ENCODE measurements at places on chromosomes 2 and 18.

GRCh38 chr2:239040152-239040761 lies 192.4 kb downstream of the TWIST2 start:
- DNase-seq = no peak

- DNase-seq = no peak
These were observed 20.4 kb upstream of the XDH start for GRCh38 chr2:31434911-31435310.

GRCh38 chr2:237742191-237742590 lies 56.4 kb upstream of the RBM44 start:
- no peak for DNase-seq

DNA sequence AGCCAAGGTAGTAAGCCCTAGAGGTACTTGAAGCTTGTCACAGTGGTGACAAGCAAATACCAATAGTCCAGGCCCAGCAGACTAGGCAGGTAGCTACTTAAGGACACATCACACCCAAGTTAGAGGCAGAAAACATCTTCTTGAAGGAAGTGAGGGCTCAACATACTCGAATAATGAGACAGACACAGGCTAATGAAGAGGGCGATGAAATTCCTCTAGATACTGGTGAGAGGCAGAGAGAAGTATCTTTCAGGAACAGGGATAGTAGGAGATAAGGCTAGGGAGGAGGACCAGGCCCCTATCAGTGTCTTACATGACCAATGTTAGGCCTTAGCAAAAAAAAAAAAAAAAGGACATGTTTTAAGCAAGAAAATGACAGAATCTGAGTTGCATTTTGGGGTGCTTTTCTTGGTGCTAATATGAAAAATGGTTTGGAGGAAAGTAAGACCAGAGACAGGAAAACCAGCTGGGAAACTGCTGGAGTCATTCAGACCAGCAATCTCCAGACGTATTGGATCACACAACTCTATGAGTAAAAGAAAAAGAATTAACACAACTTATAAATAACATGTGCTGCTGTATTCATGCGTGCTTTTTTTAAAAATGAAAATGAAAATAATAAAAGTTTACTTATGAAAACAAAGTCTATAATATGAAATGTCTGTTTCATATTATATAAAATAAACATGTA lies 37.7 kb downstream of the COBLL1 start:
- no peak for DNase-seq

DNA sequence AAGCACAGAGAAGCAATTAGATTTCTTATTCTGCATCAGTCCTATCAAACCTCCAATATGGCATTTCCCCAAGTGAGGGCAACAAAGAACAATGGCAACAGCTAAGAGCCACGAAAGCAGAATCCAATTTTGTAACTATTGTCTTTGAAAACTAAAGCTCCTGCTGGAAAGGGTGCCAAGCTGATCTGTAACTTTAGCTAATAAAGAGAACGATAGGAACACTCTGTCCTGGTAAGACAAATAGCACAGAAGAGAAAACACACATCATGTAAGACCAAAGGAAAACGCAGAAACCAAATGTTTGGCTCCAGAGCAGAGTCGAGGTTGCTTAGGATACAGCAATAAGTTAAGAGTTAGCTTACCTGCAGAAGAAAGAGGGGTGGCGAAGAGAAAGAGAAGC lies 160.5 kb downstream of the STK39 start:
- DNase-seq = no peak

- no peak for DNase-seq
These were observed 41.8 kb downstream of the STAT1 start for GRCh38 chr2:190972213-190972612.

DNA sequence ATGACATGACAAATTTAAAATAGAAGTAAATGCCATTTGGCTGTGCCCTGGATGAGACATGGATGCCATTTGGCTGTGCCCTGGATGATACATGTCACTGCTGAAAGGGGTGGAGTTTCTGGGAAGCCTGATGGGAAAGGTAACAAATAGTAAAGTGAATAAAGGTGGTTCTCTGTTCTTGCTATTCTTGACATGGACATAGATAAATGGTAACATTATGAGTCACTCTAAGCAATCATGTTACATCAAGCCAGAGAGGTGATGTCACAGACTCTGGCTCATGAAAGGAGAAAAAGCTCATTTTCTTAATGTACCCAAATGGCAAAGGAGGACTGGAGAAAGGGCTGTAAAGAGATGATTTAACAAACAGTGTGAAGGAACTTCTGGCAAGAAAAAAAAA lies 86.4 kb downstream of the EML6 start:
- DNase-seq = no peak

DNA sequence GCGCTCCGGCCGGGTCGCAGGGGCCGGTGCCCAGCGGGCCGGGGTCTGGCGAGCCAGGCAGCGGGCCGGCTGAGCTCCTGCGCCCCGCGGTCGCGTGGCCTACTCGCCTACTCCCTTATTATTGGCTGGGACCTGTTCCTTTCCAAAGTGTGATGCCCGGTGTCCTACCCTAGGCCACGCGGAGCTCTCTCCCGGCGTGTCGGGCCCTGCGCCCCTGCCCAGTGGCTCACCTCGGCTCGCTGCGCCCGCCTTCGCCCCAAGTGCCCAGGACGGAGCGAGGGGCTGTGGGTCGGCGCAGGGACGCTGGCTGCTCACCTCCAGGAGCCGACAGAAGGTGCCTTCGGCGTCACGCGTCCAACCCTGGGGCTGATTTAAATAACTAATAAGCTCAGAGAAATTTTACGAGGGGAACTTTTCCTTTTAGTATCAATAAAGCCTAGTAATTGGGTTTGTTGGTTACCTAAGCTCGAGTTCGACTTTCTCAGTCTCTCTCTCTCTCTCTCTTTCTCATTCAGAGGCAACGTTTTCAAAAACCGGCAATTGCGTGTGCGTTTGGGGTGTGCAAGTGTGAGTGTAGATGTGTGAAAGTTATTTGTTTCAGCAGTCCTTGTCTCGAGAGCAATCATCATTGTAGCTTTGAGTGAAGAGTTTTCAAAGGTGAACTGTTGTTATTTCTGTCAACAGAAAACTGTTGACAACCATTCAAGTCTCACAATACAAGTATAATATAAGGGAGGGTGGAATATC lies 7.0 kb upstream of the SATB2 start:
- no peak for DNase-seq

DNA sequence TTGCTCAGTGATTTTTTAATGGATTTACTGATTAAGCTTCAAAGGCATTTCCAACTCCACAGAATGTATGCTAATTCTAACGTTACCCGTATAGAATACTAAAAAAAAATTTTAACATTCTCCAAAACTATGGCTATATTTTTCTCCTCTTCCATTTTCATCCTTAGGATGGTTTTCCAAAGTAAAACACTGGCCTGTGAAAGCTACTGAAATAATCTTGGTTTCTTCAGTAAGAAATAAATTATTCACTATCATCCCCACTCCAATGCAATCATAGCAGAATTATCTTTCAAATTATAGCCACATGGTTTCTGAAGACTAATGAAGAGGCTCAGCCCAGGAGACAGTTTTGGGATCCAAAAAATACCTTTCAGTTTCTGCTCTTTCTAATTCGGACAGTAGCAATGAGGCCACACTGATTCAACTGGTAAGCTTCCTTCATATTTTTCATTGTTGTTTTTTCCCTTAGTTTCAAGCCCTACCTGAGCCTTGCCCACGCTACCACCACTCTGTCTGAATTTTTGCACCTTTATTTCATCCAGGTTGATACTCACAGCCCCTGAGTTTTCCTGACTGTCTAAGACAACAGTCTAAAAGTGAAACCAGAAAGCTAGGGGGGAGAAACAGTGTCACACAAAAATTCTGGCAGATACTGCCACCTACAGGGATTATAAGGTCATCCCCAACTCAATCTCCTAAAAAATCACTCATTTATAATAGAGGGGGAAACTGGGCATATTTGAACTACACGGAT lies 887.9 kb downstream of the NRXN1 start:
- no peak for DNase-seq

GRCh38 chr18:9661564-9661963 lies 46.5 kb upstream of the RAB31 start:
- DNase-seq = no peak

GRCh38 chr2:209086761-209087160 lies 337.1 kb upstream of the MAP2 start:
- DNase-seq = no peak

DNA sequence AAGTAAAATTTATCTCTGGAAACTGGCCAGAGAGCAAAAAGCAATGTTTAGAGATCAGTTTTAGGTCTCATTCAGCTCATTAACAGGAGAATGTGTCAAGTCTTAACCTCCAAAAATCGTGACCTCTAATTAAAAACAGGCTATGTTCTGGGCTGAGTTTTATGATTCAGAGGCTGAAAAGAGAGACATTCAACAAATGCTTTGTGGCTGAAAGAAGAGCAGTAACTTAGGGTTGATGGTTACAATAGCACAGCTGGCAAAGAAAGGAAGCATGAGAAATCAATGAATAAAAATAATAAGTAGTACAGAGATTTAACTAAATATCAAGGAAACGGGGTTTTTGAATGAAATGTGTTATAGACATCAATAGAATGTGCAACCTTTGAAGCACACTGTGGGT lies 13.1 kb downstream of the TGIF1 start:
- no peak for DNase-seq

GRCh38 chr2:24682304-24682703 lies 110.9 kb downstream of the PTRHD1 start:
- no peak for DNase-seq

DNA sequence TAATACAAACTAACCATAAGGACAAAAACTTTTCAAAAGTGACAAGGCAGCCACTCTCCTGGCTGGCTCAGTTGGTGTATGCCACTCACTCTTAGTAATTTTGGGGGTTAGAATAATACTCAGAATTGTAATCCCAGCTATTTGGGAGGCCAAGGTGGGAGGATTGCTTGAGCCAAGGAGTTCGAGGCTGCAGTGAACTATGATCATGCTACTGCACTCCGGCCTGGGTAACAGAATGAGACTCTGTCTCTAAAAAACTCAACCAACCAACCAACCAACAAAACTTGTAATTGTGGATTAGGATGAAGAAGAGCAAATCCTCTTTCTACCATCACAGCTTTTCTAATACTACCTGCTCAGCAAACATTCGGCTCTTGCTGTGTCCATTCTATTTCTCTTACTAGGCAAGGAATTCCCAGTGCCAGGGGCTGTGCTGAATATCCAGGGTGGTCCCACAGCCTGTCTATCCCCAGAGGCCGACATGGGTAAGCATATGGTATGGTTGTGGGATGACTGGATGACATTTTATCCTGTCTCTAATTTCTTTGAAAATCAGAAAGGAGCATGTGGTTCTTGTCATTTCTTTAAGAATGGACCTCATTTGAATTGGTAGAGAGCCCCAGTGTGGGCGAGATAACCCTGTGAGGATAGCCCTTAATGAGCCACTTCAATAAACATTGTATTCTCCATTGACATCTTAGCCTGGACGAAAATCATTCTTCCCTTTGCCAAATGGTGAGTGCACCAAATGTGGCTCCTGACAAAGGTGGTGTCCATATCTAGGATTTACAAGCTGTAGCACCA lies 220.1 kb downstream of the MYCN start:
- no peak for DNase-seq

- DNase-seq = no peak
These were observed 25.4 kb downstream of the DSG4 start for GRCh38 chr18:31402026-31402373.

DNA sequence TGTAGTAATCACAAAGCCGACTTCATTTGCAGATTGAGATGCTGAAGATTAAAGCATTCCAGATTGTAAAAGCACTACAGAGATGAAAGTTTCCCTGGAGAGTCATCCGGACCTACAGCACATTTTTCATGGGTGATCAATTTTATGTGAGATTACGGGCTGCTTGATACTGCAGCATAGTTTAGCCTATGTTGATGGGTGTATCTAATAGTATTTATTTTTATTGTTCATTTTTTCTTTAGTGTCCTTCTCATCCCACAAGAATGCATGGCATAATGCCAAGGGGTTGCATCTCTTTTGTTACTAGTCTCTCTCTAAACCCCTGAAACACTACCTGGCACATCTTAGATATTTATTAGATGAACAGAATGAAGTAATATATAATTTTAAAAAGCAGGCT lies 240.4 kb downstream of the MBD2 start:
- no peak for DNase-seq

DNA sequence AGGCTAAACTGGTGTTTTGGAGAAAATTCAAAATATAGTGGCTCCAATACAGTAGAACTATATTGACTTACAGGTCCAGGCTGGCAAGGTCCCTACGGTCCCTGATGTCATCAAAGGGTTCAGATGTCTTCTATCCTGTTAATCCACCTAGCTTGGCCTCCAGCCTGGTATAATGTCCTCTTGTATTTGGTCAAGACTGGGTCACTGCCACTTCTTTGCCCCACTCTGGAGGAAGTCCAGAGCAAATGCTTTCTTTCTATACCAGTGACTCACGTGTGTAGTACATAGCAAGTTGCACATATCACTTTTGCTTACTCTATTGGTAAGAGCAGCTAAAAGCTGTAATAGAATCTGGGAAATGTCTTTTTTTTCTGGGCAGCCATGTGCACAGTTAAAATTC lies 80.8 kb downstream of the LCLAT1 start:
- DNase-seq = no peak

- DNase-seq = peak; percentile 35
These were observed 183.3 kb upstream of the DOK6 start for GRCh38 chr18:69217196-69218000.

GRCh38 chr2:215396595-215397313 lies 39.1 kb downstream of the FN1 start:
- no peak for DNase-seq

DNA sequence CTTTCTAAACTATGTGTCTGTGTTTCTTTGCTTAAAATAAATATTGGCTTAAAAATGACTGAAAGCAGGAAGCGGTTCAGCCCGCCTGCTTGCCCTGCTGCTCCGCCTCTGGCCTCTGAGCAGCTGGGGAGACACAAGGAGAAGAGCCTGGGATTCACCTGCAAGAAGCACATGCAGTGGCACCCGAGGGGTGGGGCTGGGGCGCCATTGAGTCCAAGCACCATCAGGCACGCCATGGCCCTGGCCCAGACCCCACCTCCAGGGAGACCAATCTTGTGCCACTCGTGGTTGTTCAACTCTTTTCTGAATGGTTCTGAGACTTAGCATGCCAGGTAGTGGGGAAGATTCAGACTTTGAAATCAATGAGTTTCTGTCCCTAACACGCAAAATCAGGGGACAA lies 495.5 kb upstream of the MYT1L start:
- DNase-seq = no peak

GRCh38 chr18:74249181-74249968 lies 42.4 kb downstream of the CYB5A start:
- no peak for DNase-seq

GRCh38 chr2:239985356-239985755 lies 39.8 kb downstream of the NDUFA10 start:
- no peak for DNase-seq

GRCh38 chr18:76824145-76824676 lies 1.9 kb downstream of the ZNF236 start:
- DNase-seq = no peak
